ENCODE measurements at places on chromosomes 13 and 19. TPM values are rescaled to one million over a fixed set of nuclear protein-coding genes. Genes with fewer than 3 reads are reported as not detected.

DNA sequence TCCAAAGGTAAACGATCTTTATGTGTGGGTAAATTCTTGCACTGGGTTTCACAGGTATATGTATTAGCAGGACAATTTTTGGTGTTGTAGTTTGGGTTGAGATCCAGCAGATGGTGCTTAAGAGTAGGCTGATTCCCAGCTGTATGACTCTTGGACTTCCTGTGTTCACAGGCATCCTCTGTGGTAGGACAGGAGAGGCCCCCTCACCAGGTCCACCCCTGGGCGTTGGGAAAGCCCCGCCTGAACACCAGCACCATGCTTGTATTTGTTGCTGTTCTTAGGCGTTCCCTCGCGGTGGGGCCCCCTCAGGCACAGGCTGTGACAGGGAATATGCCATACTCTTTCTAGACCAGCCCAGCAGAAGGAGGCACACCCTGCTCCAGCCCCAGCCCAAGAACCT is 49.5 kb upstream of the PCDH17 start:
- H3K27me3 ChIP-seq: no peaks in the 10 kb centered on the region
- no peaks in the 10 kb centered on the region for H3K36me3 ChIP-seq
- peak; percentile 26 for DNase-seq
- no peak overlapping the region for H3K4me3 ChIP-seq
- H3K4me1 ChIP-seq: peaks cover 14% of the 10 kb centered on the region

DNA sequence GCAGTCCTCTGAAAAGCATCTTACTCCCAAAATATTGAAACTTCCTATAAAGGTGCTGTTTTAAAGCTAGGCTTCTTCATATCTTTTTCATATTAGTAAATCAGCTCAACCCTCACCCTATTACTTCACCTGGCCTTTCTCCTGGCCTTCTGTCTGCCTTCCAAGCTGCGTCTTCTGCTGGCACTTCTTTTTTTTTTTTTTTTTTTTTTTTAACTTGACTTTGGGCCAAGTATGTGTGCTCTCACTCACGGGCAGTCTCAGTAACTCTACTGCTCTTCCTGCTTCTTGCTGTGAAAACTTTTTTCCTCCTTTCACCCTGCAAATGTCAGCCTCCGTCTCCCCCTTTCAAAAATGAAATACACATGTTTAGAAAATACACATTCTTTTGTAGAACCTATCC is 41.2 kb upstream of the KCTD4 start:
- H3K36me3 ChIP-seq: no peaks in the 10 kb centered on the region
- H3K27me3 ChIP-seq: no peaks in the 10 kb centered on the region

DNA sequence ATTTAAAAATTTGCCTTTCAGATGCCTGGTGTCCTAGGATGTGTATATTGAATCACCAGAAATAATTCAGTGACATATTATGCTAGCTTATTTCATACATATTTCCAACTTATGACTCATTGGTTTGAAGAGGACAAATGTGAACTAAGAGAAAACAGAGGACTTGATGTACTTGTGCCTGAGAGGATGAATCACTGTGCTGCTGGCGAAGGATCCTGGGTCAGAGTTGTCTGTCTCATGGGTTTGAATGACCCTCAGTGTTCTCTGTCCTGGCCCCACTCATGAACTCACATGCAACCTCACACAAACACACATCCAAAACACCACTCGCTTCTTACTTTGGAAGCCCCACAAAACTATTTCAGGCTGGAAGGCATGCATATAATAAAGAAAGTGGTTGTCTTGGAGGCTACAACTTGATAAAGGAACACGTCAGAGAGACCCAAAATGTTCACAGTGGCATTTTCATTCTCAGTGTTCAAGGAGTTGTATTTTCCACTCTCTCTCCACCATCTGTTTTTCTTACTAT is 129.0 kb upstream of the SPRY2 start:
- no peak overlapping the region for H3K27ac ChIP-seq
- no peaks in the 10 kb centered on the region for H3K27me3 ChIP-seq
- no peaks in the 10 kb centered on the region for H3K36me3 ChIP-seq
- no peak for DNase-seq
- no peak overlapping the region for H3K4me3 ChIP-seq

ATP4B gene
- not detected for total RNA-seq

ACP7 gene
- total RNA-seq: 0.11 TPM

LCP1 gene
- total RNA-seq: 3.7 TPM

LEUTX gene
- not detected for total RNA-seq

CEBPA gene
- 5.6 TPM for total RNA-seq
